ENCODE measurements at places on chromosomes 11 and 22.

DNA sequence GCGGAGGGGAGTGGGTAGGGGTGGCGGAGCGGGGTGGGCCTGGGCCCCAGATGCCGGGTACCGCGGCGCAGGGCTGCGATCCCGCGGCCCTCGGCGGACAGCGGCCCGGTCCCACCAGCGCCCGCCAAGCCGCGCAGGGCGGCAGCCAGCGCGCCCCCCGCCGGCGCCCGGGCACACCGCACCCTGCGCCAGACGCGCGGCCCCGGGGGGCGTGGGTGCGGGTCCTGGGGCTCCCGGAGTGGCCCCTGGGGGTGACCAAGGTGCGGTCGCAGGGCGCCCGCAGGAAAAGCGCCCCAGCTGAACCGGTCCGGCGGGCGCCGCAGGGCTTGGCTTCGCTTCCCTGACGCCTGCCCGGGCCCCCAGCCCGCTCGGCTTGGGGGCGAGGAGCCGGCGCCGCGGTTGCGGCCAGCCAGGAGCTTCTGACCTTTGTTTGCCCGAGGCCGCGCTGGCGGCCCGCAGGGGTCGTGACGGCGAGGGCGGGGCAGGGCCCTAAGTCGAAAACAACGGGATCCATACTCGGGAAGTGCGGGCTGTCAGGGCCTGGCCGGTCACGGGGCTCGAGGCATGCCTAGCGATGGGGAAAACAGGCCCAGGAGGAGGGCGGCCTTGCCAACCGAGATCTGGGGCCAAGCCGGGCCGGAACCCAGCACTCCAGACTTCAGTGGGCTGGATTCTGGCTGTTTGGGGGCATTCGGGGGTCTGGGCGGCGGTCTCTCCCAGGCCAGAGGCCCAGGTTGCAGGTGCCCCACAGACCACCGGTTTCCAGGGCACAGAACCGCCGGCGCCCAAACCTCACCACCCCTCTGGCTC lies 581 bp upstream of the AP5B1 start:
- DNase-seq = no peak

- DNase-seq = no peak
These were observed 89.7 kb upstream of the CSNK2A3 start for GRCh38 chr11:11442791-11443190.

GRCh38 chr11:19994672-19995071 lies 165.6 kb downstream of the DBX1 start:
- no peak for DNase-seq

DNA sequence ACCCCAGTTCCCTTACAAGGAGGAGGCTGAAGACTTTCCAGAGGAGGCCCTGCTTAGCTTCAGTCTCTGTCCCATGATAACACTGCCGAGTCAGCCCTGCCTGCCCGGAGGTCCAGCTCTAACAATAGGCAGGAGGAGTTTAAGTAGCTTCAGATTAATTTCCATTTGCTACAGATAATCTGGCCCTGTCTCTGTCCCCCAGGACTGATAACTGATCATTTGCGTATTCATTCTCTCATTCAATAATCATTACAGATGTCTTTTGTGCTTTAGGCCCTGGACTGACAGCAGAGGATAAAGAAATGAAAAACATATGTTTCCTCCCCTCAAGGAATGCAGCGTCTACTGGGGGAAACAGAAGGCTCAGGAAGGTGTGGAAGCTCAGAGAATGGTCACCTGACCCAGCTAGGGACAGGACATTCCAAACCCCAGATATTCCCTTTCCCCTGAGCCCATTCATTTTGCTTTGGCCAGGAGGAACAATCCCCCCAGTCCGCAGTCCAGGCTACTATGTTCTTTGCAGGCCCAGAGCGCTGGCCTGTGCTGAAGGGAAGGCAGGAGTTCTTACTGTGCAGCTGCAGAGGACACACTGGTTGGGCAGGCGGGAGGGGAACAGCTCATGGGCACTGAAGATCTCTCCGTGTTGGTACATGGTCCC lies 20.8 kb downstream of the CHRDL2 start:
- no peak for DNase-seq

DNA sequence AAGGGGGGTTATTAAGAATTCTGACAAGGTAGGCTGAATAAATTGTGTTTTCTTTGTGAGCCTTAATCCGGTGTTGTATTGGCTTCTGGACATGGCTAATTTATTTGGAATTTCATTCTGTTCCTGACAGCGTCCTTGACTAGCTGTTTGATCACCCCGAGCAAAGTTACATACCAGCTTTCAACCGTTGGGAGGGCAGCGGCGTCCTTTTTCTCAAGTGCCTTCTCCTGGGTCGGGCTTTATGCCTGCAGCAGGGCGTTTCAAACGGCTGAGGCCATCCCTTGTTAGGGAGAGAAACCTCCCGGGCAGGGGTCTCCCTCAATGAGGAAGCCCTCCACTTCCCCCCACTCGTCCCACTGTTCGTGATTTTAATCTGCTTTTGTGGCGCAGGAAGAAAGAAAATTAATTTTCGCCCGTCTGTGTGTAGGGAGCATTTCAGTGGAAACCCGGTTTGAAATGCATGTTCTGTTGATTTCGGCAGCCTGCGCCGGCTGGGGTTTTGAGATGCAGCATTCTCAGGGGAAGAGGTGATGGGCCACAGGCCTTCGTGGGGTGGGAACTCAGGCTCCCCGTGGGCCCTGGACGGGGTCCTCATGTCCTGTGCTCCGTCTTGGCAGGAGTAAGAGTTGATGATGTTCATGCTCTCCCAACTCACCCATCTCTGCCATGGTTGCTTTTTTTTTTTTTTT lies 2.9 kb upstream of the SMIM38 start:
- no peak for DNase-seq

DNA sequence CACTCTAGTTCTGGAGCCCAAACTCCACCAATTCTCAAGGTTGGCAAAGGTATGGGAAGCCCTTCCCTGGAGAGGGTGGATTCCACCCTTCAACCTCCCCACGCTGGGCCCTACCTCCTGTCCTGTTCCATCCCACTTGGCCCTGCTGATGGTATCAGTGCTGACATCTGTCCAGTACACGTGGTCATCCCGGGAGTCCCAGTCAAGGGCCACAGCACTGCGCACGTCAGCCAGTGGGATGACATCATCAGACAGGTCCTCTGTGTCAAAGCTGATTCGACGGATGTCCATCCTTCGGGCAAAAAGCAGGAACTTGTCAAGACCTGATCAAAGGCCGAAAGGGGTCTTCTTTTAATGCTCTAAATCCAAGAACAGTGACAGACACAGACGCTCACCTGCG lies 32.1 kb downstream of the LRP4 start:
- no peak for DNase-seq

DNA sequence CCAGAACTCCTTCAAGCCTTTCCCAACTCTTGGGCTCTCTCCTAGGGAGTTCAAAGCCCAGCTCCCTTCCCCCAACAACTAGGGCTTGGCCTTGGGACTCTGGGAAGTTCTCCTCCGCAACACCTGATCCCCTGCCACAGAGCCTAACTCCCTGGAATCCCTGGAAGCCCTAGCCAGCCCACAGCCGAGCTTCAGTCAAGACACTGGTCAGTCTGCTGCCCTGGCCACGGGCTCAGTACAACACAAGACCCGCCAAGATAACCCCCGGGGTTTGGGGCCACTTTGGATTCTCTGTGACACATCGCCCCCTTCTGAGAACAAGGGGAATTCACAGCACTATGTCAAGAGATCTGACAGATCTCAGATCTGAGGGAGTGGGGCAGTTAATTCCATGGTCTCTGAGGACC lies 58.3 kb downstream of the SLC22A12 start:
- DNase-seq = peak; percentile 10

GRCh38 chr11:77371646-77372045 lies 70.2 kb upstream of the GDPD4 start:
- DNase-seq = no peak

GRCh38 chr11:35615921-35616900 lies 2.0 kb upstream of the FJX1 start:
- peak; percentile 70 for DNase-seq

GRCh38 chr11:35046681-35047080 lies 92.3 kb upstream of the CD44 start:
- no peak for DNase-seq

DNA sequence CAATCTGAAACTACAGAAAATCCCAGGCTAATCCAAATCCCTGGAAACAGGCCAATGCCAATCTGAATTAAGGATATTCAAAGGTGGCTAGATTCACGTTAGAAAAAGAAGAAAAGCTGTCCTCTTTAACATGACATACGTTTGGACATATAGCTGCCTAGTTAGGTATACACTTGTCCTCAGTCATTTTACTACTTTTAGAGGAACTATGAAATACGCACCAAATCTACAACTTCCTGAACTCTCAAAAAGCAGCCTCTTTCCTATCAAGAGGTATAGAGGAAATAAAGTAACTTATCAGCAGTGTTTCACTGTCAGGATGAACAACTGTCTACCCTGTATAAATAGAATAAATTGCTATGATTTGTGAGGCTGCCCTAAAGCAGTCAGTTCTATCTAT lies 24.0 kb downstream of the KMT5B start:
- DNase-seq = no peak

DNA sequence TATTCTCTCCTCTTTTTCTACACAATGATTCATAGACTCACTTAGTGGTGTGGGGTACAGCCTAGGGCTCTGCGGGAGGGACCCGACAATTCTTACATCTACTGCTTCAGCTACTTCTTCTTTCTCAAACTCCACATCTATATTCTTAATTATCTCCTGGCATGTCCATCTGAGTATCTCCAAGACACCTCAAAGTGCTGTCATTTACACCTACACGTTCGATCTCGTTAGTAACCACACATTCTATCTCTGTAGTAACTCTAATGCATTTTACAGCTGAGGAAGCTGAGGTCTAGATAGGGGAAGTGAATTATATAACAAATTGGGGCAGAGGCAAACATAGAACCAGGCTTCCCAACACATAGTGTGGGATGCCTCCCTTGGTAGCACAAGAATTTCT lies 27.7 kb upstream of the RRM1 start:
- no peak for DNase-seq

GRCh38 chr22:23060612-23061400 lies 9.5 kb upstream of the GNAZ start:
- no peak for DNase-seq

DNA sequence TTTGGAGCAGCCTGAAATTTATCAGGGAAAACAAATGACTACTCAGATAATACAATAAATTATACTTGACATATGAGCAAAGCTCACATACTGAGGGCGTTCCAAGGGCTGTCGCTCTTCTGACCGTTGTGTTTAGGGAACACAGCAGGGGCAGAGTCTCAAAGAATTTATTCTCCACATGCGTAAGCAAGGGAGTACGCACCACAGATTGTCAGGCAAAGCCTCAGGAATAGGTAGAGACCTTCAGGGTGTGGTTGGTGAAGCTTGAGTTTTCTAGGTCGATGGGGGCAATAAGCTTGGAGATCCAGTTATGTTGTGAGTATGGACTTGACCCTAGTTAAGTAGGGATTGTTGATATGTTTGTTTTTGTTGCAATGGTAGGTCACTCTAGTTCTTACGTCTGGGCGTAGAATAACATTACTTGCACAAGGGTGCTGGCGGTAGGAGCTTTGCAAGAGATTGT lies 830 bp downstream of the ACAT1 start:
- no peak for DNase-seq

GRCh38 chr11:46984548-46984947 lies 48.0 kb downstream of the CSTPP1 start:
- no peak for DNase-seq

- DNase-seq = no peak
These were observed 95.9 kb downstream of the ENTHD1 start for GRCh38 chr22:39797528-39798147.

DNA sequence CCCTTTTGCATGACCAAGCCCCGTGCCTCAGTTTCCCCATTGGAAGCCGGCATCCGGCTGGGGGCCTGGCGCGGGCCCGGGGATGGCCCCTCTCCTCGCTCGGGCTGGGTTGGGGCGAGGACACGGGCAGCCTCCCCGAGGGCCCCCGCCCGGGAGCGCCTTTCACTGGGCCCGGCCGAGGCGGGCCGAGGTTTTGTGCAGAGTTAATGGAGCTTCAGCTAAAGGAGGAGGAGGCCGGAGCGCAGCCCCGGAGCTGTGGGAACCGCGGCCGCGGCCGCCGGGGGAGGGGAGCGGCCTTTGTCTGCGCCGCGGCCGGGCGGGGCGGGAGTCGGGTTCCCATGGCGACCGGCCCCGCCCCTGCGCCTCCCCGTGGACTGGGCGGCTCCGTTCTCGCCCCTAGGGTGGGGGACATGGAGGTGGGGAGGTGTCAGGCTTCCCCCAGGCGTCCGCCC lies 1.4 kb upstream of the MAPK11 start:
- no peak for DNase-seq

DNA sequence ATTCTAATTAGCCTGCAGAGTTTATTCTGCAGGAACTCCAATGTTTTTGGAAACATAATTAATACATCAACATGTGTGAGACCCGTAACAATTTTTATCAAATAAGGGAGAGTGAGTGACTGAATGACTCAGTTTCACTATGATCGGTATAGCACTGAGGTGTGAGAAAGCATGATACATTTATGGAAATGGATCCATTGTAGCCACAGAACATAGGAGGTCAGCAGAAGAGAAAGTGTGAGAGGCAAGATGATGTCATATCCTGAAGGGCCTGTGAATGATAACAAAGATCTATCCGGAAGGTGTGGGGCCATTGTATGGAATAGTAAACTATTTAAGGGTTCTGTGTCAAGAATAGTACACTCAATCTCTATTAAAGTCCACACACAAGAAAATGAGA lies 1406.1 kb upstream of the TENM4 start:
- no peak for DNase-seq

DNA sequence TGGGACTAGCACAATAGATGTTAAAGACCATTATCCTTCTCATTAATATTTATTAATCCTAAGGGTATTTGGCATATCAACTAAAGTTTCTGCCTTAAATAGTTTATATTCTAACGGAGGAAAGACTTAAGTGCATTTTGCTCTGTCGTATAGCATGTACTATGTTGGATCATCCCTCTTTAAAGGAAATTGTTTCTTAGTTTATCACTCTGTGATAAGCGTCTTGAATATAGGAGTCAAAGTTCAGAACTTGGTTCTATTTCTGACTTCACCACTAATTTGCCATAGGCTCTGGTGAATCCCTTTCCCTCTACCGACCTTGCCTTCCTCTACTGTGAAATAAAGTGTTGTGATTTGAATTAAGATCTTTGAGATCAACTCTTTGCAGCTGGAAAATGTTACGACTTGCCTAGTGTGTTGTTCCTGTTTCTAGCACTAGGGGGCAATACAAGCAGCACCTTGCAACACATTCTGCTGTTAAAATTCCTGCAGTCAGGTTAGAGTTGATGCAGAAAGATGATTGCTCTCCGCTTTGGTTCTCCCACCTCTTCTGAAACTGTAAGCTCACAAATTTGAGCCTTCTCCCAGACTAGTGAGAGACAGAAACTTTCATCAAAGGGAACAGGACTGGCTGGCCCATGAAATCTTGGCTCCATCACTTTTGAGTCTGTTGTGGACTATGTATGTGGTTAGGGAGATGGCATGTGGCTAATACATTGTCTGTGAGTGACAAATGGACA lies 27.8 kb upstream of the ZNRF3 start:
- DNase-seq = peak; percentile 45

DNA sequence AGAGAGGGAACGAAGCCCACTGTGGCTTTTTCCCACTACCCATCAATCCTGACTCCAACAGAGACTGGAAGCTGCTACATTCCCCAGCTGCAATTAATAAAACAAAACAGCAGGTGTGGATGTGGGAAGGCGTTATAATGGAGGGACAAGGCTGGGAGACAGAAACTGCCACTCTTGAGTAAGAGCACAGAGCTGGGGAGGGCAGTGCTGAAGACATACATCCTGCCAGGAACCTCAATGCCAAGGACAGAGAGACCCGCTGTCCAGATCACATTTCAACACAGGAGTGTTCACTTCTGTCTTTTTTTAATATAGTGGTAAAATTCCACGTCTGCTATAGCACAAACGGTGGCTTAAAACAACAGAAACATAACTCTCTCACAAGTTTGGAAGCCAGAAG lies 94.5 kb downstream of the LARGE1 start:
- no peak for DNase-seq

GRCh38 chr22:32607086-32607485 lies 132.5 kb downstream of the FBXO7 start:
- DNase-seq = no peak
